ENCODE measurements at places on chromosomes 1 and 21.

- no peak for DNase-seq
These were observed 3.4 kb downstream of the CBR1 start for GRCh38 chr21:36073181-36073580.

GRCh38 chr1:110475362-110476027, 24.5 kb downstream of the PROK1 start:
- DNase-seq, result no peak

DNA sequence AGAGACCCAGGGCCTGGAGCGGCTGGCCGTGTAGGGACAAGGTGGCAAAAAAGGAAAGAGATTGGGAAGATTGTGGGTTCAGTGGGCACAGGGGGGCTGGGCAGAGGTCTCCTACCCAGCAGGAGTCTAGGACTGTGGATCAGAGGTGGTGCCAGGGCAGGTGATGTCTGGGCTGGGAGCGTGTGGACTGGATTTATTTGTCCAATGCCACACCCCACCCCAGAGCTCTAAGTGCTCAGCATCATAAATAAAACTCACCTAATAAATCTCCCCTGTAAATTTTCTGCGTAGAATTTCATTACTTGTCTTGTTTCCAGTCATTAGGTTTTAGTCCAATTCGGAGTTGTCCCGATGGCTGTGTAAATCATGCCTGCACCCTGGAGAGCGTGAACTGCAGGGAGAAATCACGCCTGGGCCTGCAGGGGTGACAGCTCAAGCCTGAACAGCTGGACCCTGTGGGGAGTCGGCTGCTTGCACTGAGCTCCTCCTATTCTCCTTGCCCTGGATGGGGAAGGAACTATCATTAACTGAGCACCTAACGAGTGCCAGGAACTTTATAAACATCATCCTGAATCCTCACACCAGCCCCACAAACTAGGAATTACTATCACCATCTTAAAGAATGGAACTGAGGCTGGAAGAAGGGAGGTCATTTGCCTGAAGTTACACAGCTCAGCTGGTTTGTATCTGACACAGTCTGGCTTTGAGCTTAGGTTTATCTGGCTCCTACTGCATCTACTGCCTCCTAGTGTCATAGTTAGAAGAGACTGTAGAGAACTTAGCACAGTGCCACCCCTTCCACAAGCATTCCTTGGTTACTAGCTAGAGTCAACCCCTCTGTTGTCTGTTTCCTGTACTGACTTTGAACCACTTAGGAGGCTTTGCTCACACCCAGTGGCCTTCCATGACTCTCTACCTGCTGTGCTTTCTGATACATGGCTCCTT, 25.0 kb upstream of the POU3F1 start:
- DNase-seq, result no peak

DNA sequence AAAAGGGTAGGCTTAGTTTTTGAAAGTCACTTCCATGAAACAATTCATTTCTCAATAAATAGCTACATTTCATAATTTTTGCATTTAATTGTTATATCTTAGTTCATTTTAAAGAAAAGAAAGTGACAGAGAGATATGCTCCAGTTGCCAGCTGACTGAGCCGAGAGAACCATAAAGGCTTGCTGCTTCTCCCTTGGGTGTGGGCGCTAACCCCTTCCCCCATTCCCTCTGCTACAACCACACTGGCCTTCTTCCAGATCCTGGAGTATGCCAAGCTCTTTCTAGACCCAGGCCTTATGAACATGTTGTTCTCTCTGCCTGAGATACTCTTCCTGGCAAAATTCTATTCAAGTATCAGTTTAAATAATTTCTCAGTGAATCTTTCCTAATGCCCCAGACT, 12.3 kb downstream of the SORT1 start:
- DNase-seq, result no peak

DNA sequence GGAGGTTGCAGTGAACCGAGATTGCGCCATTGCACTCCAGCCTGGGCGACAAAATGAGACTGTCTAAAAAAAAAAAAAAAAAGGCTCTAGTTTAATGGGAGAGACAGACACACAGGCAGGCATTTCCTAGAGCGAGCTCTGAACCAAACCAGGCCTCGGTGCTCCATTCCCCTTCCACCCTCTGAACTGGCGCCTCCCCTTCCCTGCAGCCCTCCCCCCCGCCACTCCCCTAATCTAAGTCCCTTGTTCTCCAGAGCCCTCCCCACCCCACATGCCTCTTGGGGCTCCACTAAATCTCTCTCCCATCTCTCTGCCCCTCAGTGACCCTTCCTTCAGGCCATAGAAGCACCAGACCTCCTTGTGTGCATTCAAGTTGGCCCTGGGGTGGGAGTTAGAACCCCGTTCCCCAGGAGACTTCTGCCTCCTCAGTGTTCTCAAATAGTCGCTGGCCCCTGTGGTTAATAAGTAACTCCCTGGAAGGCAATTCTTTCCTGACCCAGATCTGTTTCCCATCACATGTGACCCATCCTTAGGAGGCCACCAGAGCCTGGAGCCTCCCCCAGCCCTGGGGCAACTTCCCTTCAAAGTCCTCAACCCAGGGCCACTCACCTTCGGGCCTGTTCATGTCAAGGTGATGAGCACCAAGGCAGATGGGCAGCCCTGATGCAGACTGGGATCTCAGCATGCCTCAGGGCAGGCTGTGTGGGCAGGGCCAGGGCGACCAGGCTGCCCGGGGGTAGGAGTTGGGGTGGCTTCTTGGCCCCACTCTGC, 42.6 kb upstream of the EPB41 start:
- no peak for DNase-seq

GRCh38 chr1:175555266-175555665, 188.1 kb downstream of the TNR start:
- no peak for DNase-seq

DNA sequence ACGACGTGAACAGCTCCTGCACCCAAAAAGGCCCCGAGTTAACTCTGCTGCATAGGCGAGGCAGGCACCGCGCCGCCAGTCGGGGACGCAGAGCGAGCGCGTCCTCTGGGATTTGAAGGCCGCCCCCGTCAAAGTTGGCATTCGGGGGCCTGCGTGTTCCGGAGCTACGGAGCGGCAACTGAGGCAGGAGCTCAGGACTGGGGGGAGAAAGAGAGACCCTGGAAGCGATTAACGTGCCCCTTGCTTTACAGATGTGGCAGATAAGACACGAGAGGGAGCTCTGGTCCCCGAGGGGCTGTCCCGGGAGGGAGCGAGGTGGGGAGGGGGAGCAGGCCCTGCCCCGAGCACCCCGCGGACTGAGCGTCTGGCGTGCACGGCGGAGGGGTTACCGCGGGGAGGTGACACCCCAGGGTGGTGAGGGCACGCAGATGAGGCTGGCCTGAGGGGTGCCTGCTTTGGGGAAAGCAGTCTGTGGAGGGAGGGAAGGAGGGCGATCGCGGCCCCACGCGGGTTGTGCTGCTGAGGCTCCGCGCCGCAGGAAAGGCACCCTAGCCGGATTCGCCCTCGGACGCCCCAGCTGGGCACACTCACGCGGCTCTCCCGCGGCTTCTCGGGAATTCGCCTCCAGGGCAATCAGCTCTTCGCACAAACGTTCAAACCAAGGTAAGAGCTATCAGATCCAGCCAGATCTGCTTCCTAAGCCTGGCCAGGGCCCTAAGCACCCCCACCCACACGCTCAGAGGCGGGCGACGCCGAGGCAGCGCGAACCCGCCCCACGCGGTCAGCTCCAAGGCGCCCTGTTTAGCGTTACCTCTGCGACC, 26.5 kb downstream of the ACTA1 start:
- no peak for DNase-seq

DNA sequence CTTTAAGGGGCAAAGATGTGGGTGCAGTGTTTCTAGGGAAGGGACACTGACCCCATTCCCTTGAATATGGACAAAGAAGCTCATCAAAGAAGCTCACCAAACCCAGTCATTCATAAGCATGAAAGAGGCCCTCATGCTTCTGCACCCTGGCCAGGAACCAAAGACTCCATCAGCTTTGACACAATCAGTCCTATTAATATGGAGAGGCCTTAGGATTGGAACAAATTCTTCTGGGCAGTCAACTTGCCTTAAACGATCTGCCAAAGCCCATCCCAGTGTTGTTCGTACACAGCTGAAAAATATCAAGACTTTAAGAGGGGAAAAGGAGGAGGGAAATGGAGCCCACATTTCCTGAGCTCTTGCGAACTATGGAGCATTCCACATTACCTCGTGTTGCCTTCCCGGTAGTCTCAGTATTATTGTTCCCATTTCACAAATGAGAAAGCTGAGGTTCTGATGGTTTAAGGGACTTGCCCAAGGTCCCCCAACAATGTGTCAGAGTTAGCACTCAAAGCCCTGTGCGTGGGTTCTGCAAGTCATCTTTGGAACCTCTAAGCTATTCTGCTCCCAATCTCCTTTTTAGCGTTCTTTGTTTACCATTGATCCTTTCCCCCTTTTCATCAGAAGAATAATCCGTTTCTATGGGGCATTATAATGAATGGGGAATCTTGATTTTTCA, 161.9 kb downstream of the ZBTB18 start:
- DNase-seq, result no peak

GRCh38 chr1:228337711-228338520, 68.7 kb downstream of the TRIM11 start:
- no peak for DNase-seq

DNA sequence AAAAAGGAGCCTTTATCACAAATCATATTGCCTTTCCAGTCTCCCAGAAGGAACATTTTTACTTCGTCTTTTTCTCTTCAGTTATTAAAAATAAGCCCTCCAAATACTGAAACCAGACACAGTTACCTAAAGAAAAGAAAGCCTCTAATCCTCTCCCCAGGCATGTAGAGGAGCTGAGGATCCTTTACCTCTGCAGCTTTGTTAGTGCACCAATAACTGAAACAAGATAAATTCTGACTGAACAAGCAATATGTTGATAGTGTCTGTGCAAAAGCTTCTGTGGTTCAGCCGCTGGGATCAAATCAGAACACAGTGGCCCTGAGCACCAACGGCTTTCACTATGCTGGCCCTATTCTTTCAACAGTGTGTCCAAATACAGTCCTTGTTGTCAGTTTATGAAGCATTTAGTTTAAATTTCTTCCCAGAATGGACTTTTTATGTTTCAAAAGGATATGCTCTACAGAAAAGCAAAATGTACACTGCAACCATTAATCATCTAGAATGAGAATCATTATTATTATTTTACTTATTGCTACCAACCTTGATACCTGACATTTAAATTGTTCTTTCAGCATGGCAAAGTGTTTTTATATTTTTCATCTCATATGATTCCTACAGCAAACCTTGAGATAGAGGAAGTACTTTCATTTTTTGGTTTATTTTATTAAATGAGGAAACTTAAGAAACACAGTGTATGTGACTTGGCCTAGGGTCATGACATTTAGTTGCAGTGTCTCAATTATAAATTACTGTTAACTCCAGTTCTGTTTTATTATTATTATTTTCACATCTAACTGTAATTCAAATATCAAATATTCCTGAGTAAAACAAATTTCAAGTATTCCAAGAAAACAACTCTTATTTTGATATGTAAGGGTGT, 217.9 kb downstream of the NEGR1 start:
- no peak for DNase-seq

DNA sequence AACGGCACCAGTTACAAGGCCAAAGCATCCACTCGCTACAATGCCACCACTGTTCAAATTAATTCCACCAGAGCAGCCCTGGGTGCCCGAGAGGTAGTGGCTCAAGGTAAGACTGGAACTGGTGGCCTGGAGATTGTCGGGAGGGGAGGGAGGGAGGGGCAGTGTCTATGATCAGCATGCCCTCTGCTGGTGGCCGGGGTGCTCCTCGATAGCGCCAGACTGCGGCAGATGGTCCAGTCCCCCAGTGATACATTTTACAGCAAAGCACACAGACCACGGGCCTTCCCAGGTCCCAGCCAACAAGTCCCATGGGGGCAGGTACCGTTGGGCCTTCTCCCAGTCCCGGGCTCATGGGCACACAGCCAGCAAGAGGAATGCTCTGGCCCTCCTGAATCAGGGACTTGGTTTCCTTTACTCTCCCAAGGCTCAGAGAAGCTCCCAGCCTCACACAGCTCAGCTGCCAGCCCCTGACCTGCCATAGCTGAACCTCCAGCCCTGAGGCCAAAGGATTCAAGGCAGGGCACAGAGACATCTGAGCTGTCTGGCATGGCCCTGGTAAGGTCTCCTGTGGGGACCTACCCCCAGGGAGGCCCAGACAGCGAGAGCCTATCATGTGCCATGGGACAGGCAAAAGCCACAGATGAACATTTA, 15.3 kb downstream of the ACOT7 start:
- no peak for DNase-seq

GRCh38 chr1:86258101-86258500, 101.5 kb upstream of the COL24A1 start:
- DNase-seq, result no peak

GRCh38 chr21:44392916-44393315, 39.5 kb downstream of the TRPM2 start:
- no peak for DNase-seq

- no peak for DNase-seq
These were observed 76.6 kb downstream of the HSPA13 start for GRCh38 chr21:14306126-14306907.
